Motor neuron (in vitro differentiated cells): ENCODE measurements at places on chromosomes 3 and 15.

DNA sequence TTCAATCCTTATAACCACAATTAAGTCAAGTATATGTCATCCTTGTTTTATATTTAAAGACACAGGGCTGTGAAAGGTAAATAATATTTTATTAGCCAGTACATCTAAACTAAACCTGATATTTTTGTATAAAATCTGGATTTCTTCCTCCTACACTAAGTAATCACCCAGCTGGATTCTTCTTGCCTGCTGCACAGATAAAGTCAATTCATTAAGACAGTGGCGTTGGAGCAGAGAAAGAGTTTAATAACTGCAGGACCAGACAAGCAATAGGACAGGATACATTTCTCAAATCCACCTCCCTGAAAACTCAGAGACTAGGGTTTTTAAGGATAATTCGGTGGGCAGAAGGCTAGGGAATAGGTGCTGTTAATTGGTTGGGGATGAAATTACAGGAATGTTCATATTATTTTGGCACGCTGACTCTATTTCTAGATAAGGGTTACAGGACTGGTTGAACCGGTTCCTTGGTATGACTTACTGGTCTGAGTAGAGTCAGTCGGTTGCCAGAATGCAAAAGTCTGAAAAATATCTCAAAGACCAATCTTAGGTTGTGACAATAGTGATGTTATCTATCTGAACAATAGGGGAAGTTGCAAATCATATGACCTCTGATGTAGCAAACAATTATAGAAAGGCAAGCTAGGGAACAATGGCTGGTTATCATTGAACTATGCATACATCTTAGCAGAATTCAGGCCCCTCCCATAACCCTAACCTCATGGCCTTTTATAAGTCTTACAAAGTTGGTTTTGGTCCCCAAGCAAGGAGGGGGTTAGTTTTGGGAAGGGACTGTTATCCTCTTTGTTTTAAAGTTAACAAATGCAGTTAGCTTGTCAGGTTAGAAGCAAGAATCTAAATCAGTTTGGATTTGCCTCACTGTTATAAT lies 244.8 kb downstream of the ALCAM start:
- no peak for ATAC-seq

GRCh38 chr3:21170964-21171363 lies 580.0 kb downstream of the ZNF385D start:
- no peak for ATAC-seq

- ATAC-seq = no peak
Observed at GRCh38 chr15:66613743-66614142, 47.9 kb upstream of the LCTL start.

- ATAC-seq = no peak
Observed at GRCh38 chr15:31267161-31268107, 59.2 kb upstream of the KLF13 start.

DNA sequence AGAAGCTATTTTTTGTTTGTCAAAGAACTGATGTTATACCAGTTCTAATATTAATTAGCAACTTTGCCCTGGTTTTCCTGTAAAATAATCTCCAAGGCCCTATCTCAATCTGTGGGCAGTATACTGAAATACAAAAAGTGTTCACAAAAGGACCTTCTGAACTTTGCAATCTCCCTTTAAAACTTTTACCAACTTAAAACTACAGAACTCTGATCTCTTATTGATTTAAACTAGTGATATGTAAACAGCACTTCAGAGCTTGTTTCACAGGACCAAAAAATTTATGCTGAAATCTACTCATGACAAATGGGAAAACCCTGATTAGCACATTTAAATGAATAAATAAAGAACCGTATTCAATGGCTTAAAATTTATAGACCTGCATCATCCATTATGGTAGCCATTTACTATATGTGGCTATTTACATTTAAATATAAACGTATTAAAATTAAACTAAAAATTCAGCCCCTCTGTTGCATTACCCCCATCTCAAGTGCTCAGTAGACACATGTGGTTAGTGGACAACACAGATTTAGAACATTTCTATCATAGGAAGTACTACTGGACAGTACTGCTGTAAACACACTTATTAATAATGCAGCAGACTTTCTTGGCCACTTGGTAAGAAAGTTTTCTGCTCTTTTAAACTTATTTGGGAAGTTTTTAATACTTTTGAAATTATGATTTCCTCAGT lies 12.0 kb downstream of the AGTR1 start:
- ATAC-seq = no peak

GRCh38 chr15:82850731-82851130 lies 41.3 kb downstream of the WHAMM start:
- no peak for ATAC-seq
